ENCODE measurements at places on chromosomes 16 and 17.

DNA sequence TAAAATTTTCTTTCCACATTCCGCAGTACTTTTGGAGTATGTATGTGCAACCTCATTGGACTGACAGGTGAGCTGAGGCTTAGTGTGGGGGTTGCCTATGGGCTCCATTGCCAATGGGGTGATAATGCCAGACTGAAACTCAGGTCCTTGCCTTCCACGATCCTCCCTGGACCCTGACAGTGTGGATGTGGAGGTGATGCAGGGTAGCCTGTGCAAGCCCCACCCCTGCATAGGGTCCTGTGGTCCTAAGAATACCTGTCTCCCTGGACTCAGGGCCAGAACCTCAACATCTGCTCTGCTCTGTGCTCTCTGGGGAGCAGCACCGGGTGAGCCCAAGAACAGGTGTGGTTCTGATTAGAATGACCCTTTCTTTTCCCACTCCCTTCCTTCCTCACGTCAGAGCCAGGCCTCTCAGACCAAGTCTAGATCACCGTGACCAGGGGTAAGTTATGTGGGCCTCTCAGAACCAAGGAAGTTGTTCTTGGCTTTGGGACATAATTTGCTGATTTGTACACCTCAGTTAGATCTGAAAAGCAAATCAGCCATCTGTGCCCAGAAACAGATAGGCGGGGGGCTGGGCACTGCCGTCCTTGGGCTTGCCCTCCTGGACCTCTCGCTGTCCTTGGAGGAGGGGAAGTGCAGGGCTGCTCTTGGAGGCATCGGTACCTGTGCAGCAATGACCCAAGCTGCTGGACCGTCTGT, 8.4 kb upstream of the TNS4 start:
- DNase-seq = no peak

GRCh38 chr17:37417852-37418251, 11.2 kb downstream of the TADA2A start:
- no peak for DNase-seq

- DNase-seq = no peak
These were observed 20.7 kb downstream of the DNAH9 start for GRCh38 chr17:11618861-11619566.

DNA sequence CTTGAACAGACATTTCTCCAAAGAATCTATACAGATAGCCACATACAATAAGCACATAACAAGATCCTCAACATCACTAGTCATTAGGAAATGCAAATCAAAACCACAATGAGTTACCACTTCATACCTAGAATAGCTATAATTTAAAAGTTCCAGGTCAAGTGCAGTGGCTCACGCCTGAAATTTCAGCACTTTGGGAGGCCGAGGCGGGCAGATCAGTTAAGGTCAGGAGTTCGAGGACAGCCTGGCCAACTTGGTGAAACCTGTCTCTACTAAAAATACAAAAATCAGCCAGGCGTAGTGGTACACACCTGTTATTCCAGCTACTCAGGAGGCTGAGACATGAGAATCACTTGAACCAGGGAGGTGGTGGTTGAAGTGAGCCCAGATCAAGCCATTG, 19.9 kb downstream of the RANBP10 start:
- no peak for DNase-seq

DNA sequence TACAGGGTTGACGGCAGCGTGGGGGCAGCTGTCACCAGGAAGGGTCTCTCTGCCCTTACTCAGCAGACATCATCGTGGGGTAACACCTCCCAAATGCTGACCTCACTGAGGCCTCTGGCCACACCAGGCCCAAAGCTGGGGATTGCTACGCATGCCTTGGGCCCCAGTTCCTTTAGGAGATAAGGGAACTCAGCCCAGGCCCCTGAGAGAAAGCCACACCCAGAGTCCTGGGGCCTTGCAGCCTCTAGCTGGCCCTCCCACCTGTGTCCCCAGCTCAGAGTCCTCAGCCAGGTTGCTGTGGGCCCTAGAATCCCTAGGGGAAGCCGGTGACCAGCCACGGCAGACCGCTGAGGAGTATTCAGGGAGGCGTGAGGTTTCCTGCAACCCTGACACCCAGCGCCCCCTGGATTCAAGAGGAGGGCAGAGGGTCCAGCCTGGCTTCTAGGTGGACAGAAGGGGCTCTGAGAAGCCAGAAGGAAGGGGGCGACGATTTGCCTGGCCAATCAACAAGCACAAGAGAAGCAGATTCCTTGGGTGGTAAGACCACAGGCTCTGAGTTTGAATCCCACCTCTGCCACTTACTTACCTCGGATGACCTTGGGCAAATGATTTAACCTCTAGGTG, 10.3 kb upstream of the GINS2 start:
- DNase-seq = no peak

GRCh38 chr17:70295329-70295728, 126.0 kb downstream of the KCNJ2 start:
- DNase-seq = no peak

DNA sequence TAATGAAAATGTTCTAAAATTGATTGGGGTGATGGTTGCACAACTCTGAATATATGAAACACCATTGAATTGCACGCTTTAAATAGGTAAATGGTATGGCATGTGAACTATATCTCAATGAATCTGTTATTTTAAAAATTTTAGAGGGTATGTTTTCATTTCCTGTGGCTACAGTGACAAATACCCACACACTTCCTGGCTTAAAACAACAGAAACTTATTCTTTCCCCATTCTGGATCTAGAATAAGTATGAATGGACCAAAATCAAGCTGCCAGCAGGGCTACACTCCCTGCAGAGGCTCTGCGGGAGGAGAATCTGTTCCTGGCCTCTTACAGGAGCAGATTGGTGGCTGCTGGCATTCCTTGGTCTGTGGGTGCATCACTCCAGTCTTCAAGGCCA, 11.3 kb upstream of the PECAM1 start:
- no peak for DNase-seq

GRCh38 chr17:17736205-17737183, 55.2 kb downstream of the RAI1 start:
- DNase-seq = no peak

DNA sequence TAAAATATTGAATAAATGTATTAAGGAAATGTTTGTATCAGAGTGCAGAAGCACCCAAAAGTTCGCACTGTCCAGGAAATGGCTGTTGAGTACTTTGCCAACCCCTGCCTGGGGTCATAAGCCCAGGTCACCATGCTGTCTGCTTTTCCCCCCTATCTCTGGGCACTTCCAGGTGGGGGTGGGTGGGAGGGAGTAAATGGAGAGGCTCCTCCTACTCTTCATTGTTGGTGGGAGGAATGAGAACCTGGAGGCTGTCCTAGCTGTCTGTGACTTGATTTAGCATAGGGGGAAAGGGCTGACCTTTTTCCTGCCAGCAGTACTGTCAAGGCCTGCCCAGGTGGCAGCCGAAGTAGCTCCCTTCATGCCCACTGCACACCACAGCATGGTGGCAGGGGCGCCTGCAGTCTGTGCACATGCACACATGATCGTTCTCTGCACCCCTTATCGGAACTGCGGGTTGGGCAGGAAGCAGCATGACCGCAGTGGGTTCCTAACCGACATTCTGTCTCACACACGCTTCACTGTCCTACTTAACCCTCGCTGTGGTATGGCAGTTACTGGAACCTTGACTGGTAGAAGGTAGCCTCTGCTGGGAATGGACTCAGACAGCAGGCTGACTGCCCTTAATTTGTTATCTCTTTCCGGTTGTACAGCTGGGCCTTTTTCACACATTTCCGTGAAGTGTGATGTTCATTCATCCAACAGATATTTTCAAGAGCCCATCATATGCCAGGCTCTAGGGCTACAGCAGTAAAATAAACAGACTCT, 41.5 kb downstream of the LDHD start:
- DNase-seq = peak; percentile 66

DNA sequence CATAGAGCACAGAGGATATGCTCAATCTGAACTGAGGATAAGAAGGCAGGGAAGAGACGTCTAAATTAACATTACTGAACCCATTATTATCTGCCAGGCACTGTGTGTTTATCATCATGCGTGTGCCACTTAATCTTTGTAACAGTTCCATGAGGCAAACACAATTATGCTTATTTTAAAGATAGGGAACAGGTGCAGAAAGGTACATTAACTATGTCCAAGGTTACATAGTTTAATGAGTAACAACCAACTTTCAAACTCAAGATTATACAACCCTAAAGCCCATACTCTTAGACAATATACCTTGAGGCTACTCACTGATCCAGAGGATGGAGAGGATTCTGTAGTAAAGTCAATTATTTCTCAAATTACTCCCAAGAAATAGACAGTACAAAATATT, 43.2 kb downstream of the STH start:
- no peak for DNase-seq

GRCh38 chr17:21201874-21202273, 12.1 kb downstream of the TMEM11 start:
- DNase-seq = no peak

DNA sequence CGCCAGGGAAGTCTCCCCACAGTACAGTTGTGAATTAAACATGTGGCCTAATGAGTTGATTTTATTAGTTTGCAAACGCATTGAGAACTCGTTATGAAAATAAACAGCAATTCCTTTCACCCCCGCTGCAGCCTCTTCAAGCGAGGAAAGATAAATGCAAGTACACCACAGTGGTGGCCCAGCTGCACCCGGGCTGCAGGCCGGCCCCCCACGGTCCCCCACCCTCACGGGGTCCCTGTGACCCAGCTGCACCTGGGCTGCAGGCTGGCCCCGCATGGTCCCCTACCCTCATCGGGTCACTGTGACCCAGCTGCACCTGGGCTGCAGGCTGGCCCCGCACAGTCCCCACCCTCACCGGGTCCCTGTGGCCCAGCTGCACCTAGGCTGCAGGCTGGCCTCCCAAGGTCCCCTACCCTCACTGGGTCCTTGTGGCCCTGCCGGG, 32.2 kb downstream of the SDK2 start:
- no peak for DNase-seq

- peak; percentile 6 for DNase-seq
These were observed 16.7 kb downstream of the RFFL start for GRCh38 chr17:35046740-35047283.

DNA sequence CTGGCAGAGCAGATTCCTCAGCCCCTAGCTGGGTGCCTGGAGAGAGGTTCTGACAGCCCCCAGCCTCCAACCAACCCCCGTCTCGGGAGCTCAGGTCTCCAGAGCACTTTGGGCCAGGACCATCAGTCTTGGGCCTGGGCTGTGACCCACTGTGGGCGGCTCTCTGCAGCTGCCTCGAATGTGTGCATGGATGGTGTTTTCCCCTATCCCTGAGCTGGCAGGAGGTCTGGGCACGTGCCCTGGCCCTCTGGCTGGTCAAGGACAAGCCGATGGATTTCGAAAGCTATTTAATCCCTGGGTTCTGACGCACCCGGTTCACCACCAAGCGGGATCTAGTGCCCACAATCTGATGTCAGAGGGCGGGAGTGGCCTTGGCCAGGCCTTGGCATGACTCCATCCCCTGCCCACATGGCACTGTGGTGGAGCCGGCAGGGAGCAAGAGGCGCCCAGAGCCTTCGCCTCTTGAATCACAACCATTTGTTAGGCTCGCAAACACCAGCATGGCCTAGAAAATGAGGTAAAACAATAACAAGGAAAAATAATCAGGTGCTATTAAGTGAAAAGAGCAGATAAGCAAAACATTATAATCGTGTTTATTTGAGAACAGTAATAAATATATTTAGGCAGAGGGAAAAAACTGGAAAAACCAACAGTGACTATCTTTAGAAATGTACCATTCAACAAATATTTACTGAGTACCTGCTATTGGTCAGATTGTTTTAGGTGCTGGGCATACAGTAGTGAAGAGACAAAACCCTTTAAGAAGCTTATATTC, 69.3 kb upstream of the TOB1 start:
- DNase-seq = no peak

- DNase-seq = no peak
These were observed 175.9 kb upstream of the TNRC6C start for GRCh38 chr17:77782611-77783010.

DNA sequence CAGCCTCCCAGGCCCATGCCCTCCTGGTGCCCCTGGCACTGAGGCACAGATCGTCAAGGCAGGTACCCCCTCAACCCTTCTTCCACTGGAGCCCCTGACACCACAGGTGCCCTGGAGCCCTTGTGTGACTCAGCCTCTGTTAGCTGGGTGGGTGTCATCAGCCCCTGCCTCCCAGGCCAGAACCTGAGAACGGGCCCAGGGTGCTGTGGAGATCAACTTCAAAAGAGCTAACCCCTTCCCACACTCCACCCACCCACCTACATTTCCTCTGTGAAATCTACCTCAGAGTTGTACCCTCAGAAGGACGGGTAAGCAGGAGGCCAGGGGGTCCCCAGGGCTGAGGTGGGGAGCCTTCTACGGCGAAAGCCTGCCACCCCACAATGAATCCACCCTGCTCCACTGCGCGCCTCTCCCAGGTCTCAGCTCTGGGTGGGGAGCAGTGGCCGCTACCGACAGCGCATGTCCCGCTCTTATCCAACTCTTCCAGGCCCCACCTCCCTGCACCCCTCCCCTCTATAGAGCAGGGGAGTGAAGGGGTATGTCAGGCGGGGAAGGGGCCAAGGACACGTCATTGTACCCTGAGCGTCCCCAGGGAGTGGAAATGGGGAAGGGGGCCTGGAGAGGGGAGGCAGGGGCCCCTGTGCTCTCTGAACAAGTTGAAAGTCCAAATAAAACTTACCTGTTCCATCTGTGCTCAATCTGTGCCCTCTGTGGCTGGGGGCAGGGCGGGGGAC, 17.6 kb downstream of the TBKBP1 start:
- DNase-seq = no peak

DNA sequence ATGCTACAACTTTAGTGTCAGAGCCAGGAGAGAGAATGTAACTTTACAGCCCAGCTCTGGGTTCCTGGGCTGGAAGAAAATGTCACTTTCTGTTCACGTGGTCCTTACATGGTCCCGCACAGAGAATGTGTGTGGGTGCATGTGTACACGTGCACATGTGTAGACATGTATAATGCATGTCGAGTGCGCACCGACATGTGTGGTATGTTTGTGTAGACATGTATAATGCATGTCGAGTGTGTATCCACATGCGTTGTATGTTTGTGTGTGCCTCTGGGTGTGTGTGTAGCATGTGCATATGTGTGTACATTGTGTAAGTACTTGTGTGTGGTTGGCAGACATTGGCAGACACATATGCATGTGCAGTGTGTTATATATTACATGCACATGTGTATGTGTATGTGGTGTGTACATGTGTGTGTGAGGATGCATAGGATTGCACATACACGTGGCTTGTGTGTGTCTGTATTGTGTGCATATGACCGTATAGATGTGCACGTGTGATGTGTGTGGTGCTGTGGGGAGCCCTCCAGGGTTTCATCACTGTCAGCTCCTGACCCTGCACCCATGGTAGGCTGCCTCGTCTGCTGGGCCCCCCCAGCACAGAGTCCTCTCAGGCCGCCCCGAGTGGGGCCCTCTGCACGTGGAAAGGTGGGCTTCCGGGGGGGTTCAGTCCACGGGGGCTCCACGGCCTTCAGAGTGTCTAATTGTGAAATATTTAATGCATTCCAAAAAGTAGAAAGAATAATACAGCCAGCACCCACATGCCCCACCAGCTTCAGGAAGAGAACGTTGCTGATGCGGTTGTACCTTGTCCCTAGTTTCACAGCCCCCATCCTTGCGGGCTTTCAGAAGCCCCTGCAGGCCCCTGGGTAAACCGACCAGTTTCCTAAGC, 214.2 kb upstream of the GSE1 start:
- no peak for DNase-seq

- no peak for DNase-seq
These were observed 37.7 kb downstream of the PLCG2 start for GRCh38 chr16:81816793-81817210.
